Esophagus squamous epithelium (tissue), 5 donors: ENCODE measurements at places on chromosomes 1 and 21.

DNA sequence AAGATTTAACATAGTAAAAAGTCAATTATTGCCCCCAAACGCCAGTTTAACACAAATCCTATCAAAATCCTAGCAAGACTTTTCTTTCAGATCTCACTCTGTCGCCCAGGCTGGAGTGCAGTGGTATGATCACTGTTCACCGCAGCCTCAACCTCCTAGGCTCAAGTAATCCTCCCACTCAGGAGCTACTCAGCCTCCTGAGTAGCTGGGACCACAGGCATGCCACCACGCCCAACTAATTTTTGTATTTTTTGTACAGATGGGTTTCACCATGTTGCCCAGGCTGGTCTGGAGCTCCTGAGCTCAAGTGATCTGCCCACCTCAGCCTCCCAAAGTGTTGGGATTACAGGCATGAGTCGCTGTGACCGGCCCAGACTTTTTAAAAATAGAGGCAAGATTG lies 4.8 kb downstream of the SNIP1 start:
- DNase-seq, result no peak

GRCh38 chr1:154819628-154820590 lies 50.2 kb downstream of the KCNN3 start:
- no peak for DNase-seq

GRCh38 chr21:37915497-37915911 lies 753 bp downstream of the KCNJ6 start:
- no peak for DNase-seq

DNA sequence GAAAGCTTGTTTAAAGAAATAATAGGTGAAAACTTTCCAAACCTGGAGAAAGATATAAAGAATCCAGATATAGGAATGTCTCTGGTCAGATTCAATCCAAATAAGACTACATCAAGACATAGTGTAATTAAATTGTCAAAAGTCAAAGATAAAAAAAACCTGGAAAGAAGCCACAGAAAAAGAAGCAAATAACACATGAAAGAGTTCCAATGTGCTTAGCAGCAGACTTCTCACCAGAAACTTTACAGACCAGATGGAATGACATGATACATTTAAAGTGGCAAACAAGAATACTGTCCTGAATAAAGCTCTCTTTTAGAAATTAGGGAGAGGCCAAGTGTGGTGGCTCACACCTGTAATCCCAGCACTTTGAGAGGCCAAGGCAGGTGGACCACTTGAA lies 1039.9 kb downstream of the KCNT2 start:
- no peak for DNase-seq

DNA sequence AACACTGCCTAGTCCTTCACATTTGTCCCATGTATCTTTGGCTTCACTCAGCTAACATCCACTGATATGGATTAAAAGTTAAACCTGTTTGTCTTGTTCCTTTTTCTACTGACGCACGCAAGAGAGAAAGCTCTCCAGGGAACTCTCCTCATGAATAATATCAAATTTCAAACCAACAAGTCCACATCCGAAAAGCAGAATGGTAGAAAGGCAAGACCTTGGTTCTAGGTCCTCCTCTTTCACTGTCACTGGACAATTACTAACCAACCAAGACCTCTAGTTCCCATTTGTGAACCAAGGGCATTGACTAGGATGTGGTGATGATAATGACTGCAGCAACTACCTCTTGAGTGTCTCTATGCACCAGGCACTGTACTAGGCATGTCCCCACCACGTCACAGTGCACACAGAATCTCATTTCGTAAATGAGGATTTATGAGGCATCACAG lies 8.4 kb downstream of the PLPP3 start:
- DNase-seq, result no peak

GRCh38 chr1:236027104-236027503 lies 37.8 kb downstream of the NID1 start:
- DNase-seq, result no peak

DNA sequence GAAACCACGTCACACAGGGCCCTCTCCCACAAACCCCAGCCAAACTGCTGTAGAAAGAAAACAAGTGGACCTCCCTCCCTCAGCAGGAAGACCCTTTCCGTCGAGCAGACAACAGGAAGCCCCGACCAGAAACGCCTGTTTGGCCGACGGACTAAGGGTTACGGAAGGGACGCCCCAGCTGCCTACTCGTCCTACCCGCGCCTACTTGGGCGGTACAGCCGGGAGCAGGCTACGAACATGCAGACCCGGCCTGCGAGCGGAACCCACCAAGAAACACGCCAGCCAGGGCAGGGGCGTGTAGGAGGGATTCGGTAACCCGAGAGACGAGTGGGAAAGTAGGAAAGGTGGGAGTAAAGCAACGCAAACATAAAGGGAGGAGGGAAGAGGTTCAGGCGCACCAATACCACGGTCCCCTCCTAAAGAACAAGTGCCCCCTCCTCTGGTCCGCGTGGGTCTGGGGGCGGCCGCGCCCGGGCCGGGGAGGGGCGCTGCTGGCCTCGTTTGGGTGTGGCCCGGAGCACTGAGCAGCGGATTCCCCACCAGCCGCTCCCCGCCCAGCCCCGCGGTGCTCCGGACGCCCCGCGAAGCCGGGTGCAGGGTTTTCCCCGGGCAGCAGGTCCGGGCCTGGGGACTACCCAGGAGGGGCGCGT lies 450 bp downstream of the S100A10 start:
- no peak for DNase-seq

DNA sequence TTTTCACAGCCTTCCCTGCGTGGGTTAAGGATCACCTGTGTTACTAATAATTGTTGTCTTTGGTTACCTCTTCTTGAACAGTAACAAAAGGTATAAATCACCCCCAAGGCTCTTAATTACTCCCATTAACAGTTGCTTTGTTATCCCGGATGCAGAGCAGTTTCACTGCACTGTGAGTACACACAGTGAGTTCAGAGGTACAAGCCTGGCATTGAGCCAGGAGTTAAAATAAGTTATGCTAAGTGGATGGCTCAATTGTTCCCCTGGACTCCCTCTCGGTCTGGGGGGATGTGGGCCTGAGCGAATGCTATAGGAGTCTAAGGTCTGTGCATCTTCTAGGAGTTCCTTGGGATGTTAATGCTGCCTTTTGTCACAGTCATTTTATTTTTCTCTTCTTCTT lies 258.3 kb downstream of the ATG4C start:
- DNase-seq, result no peak

DNA sequence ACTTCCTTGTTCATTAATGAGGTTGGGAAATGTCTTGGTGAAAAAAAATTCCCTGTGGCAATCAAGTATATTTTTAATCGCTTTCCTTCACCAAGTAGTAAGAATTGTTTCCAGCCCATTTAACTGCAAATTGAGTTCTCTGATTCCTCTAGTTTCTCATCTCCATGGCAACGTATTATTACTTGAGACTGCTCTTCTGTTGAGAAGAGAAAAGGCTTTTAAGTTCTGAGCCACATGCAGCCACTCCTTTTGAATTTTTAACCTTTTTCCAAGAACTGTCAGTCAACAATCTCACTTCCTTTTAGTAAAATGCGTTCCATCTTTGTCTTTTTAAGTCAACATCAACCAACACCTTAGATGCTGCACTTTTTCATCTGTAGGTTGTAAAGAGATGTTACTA lies 75.7 kb upstream of the KIAA1614 start:
- no peak for DNase-seq

GRCh38 chr1:2300004-2300771 lies 72.1 kb downstream of the SKI start:
- no peak for DNase-seq

- DNase-seq, result no peak
Observed at GRCh38 chr1:51346086-51346942, 16.0 kb upstream of the TTC39A start.

- no peak for DNase-seq
Observed at GRCh38 chr1:215986401-215986800, 419.3 kb downstream of the KCTD3 start.

- DNase-seq, result no peak
Observed at GRCh38 chr1:110687250-110687649, 12.5 kb upstream of the KCNA3 start.

- peak; percentile 75 for DNase-seq
Observed at GRCh38 chr1:19882111-19883071, at the start of gene OTUD3. Gene OTUD3, plus strand, starts transcription at chr1:19882395. Its CDS starts 119 bp downstream, at chr1:19882514.

- no peak for DNase-seq
Observed at GRCh38 chr1:157595356-157595755, 2.5 kb downstream of the FCRL4 start.

DNA sequence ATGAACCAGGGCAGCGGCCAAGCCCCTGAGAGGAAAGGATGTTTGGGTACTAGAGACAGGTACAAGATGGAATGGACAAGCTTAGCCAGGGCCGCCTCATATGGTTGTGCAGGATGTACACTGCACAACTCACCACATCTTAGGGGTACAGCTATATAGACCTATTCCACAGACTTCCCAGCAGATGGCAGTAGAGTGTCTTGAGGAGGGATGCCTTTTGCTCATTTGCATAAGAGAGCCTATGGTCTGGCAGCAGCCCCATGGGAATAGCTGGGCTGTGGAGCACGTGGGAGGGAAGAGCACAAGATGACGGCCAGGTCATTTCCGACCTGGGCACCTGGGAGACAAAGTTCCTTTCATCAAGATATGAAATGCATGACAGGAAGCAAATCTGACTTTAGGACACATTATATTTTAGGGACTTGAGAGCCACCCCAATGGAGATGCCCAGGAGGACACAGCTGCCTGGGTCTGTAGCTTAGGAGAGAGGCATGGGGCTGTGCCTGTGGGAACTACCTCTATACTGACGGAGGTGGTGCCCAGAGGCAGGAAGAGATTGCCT lies 215.5 kb downstream of the KCNJ6 start:
- DNase-seq, result no peak

DNA sequence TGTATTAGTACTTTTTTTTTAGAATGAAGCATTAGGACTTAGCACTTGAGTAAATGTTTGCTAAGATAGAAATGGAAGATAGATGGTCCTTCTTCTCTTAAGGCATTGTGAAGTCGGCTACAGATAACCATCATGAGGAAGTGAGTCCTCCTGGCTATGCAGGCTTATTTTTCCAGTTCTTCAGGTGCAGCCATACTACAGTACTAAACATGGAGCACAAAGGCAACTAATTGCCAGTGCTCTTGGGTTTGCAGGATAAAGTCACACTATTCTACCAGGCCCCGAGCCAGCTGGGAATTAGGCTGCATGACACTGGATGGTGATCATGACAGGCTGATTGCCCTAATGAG lies 197.3 kb upstream of the SGIP1 start:
- DNase-seq, result no peak

DNA sequence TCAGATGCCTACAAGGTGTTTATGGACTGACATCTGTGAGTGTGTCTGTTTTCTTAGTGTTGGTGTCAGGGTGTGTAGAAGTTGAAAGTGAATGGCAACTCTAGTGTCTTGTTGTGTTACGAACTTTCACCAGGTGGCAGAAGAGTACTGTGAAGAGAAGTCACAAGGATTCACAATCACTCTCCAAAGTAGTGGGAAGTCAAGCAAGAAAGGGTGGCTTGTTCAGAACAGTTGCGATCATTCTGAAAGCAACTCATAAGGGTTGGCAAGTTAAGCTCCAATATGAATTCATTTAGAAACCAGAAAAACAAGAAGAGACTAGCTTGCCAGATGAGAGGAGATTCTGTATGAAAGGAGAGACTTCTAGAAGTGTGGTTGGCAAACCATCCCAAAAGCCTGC lies 86.1 kb downstream of the FASLG start:
- DNase-seq, result no peak

GRCh38 chr1:59947047-59947938 lies 20.7 kb upstream of the CYP2J2 start:
- DNase-seq, result peak; percentile 1

DNA sequence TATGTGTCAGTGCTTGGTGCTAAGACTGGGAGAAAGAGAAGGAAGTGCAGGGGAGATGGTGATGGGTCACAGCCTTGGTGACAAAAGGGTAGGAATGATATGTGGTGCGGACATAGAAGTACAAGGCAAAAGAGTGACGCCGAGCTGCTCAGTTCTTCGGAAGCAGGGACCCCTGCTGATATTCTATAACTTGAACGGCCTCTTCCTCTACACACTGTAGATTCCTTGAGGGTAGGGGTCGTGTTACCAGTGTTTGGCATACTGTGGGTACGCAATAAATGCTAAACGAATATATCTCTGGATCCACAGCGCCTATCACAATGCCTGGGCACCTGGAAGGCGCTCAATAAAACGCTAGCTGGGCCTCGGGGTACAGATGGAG lies 488 bp downstream of the DBT start:
- no peak for DNase-seq

DNA sequence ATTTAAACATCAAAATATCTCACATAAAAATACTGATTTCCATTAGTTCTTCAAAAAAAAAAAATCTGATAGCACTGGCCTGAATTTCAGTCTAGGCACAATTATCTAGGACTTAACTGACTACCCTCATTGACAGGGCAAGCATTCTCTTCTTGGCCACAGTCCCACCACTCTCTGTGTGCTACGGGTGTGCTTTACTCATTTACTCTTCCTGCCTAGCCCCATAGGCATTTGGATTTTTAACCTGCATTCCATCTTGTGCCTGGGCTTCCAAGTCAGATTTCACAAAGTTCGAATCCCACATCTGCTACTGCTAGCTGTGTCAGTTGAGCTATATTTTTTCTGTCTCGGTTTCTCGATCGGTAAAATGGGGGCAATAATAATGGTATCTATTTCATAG lies 38.0 kb downstream of the PTPN14 start:
- DNase-seq, result no peak

DNA sequence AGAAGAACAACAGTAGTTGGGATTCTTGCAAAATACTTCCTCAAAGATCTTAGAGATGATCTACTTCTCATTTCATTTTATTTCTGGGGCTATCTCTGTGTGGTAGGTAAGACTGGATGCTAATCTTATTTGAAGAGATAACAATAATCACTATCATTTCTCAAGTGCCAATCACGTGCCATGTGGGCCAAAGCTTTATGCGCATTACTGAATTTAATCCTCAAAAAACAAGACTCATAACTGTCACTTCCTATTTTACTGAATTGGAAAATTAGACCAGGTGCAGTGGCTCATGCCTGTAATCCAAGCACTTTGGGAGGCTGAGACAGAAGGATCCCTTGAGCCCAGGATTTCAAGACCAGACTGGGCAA lies 121.7 kb downstream of the KCNN3 start:
- DNase-seq, result no peak

- DNase-seq, result no peak
Observed at GRCh38 chr1:224548676-224549075, 67.4 kb upstream of the CNIH3 start.

- DNase-seq, result no peak
Observed at GRCh38 chr1:77400781-77401180, 119.0 kb downstream of the AK5 start.

DNA sequence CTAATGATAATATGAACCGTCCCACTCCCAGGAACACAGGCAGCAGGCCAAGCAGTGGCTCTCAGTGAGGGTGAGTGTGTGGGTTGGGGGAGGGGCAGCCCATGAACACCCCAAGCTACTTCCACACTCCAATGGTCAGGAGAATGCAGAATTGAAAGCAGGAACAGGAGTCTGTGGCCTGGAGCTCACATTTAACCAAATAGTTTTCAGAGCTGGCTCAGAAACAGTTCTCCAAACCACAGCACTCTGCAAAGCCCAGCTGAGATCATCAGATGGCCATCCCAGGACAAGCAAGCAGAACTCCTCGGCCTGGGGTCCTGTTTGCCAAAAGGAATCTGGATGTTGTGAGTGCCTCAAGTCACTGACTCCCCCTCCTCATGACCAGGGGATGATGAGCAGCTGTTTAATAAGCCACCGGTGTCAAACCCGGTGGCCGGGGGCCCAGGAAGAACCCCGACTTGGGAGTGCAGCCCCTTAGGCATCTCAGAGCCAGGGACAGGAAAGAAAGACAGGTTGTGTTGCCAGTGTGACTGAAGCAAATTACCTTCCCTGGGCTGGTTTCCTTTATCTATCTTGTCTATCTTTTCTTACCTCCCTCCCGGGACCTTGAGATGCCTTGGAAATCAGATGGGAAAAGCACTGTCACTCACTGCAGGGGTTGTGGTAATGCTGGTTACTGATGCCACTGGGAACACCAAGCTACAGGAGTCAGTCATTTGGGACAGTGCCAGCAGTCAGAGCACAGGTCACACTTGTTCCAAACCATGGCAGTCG lies 20.4 kb downstream of the DEGS1 start:
- no peak for DNase-seq
